ENCODE measurements at places on chromosomes 3 and 15.

DNA sequence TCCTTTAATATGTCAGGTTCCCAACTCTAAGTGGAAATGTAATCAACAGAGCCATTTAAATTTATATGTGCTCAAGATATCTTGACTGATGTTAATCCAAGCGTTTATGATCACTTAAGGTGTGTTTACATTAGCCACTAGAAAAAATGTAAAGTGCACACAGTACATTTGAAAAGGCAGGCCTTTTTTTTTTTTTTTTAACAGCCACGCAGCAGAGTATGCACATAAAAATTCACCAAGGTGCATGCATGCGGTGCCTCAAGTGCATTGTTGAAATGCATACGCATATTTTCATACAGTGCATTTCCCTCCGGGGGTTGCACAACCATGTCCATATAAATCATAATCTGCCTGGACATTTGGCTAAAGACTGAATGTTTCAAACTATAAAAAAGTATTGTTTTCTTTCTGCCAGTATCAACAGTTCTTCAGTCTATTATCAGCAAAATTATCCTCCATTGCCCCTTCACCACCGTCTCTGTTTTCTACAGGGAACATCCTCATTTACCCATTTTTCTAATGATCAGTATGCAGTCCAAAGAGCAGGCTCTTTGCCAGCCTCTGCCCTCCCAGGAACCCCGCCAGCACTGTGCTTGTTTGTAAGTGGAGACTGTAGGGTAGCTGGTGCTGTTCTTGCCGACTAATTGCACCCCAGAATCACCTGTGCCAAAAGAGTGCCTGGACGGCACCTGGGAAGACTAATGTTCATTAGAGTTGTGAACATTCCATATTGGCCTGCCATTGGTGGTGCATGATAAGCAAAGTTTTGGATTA lies 611.2 kb upstream of the CFAP20DC start:
- DNase-seq, result no peak

- DNase-seq, result no peak
Measured at GRCh38 chr3:143775459-143775858, 72.8 kb downstream of the SLC9A9 start.

- no peak for DNase-seq
Measured at GRCh38 chr3:85170646-85171045, 211.9 kb downstream of the CADM2 start.

DNA sequence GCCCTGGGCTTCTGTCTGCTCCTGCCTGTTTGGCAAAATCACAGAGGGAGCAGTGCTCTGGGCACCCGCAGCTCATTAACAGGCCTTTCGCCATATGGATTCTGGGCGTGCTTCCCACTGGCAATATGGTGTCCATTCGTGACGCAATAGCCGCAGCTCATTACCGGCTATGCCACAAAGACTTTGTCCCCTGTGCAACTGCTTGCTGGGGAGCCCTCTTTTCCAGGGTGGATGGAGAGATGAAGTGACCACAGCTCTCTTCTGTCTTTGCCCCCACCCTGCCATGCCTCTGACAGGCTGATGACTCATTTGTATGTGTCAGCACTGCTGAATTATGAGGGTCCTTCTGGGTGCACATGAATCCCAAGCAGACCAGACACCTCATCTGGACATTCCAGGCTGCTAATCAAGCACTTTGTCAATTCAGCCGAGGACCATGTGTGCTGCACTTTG lies 214.3 kb upstream of the FEZF2 start:
- DNase-seq, result no peak

DNA sequence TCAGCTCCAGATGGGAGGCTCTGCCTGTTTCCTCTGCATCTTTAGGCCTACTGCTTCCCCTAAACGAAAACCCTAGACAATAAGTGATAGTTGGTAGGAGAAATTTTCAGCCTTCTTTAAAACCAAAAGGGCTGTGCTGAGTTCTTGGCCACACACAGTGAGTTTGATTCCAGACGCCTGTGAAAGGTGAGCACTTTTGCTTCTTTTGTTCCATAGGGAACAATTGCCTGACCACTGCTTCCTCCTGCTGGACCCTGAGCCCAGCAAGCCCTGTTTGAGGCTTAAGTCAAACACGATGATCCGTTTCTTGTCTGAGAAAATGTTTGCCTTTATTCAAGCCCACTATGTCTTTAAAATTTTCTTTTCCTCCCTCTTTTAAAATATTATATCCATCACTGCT lies 493.9 kb downstream of the ZIC1 start:
- DNase-seq, result no peak

GRCh38 chr15:48415036-48415886 lies 84.0 kb downstream of the DUT start:
- DNase-seq, result no peak

DNA sequence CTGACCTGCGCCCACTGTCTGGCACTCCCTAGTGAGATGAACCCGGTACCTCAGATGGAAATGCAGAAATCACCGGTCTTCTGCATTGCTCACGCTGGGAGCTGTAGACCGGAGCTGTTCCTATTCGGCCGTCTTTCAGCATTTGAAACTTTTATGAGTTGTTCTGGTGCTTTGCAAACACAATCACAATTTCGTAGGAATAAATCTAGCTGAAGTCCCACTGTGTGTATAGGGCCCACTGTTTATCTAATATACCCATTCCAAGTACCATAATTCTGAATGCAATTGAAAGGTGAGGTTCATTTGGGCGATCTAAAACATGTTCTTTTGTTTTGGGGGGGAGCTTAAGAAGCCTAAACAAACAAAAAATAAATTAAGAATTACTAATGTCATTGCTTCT lies 572.1 kb downstream of the FGF12 start:
- DNase-seq, result no peak

DNA sequence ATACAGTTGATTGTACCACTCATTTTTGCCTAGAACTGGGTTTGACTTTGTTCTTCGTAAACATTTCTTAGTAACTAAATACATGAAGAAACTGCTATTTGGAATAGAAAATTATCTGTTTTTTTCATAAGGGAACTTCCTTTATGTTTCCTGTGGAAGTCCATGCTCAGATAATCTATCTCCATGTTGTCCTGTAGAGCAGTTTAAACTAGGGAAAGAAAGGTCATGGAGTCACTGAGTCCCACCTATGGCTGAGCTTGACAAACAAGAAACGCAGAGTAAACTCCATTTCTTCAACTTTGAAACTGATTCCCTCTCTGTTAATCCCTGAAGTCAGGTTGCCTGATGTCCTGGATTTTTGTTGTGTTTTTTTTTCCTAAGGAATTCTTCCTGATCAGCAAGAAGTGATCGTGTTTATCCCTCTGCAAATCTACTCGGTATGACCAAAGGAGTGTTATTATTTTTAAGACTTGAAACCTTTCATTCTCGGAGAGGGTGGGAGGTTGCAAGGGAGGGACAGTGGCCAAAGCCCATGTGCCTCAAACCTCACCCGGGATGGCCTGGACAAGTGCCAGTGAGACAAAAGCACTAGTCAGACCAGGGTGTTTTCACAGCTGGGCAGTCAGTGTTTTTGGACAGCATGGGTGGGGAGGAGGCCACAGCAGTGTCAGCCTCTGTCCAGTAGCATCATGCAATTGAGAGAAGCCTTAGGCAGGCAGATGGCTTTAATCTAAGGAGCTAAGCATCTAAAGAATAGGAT lies 129.8 kb upstream of the PHLDB2 start:
- no peak for DNase-seq

DNA sequence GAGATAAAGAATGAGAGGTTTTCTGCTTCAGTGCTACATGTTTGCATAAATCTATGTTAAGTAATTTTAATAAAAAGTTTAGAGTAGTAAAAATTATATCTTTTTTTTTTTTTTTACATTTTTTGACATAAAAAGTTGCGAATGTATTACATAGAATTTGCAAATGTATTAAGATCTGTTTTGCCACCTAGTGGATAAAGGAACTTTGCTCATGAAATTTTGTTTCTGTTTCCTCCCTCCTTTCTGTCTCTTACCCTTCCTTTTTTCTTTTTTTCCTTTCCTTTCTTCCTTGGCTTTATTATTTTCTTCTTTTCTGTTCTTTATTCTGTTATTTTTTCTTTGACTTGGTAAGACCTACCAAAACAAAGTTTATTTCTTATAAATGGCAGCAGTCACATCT lies 58.5 kb upstream of the UTS2B start:
- DNase-seq, result no peak

DNA sequence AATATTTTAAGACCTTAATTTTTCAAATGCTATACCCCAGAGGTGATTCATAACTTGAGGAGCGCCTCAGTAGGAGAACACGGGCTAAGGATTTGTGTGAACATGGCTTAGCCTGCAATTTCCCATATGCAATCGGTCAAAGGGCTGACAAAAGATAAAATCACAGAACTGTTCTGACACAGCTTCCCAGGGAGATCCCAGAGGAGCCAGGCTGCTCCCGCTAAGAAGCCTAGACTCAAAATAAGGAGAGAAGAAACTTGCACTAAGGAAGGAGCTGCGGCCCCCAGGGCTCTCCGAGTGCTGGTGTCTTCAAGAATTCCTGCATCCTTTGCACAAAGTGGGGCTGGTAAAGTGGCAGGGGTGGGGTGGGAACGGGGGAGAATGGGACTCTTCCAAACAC lies 106.3 kb upstream of the DLG1 start:
- DNase-seq, result no peak

- no peak for DNase-seq
Measured at GRCh38 chr3:155297100-155297499, 3.6 kb upstream of the STRIT1 start.

- DNase-seq, result no peak
Measured at GRCh38 chr3:59820352-59820934, 770.6 kb upstream of the CFAP20DC start.

DNA sequence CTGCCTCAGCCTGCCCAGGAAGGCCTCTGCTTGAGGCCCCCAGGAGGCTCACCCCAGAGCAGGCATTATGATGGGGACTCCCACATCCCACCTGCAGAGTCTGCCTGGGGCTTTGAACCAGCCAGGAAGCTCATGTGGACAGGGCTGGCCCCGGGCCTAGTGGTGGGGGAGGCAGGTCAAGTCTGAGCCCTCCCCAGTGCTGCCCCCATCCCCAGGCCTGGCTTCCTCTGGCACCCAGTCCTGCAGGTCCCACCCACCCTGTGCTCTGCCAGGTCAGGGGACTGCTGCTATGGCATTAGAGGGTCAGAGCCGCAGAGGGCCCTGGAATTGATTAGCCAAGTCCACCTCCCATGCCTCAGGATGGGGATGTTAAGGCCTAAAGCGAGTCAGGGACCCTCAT lies 17.6 kb upstream of the VPS33B start:
- DNase-seq, result no peak

- no peak for DNase-seq
Measured at GRCh38 chr3:24440760-24441464, 53.7 kb downstream of the THRB start.

- no peak for DNase-seq
Measured at GRCh38 chr3:51799879-51800749, 21.1 kb upstream of the IQCF6 start.

DNA sequence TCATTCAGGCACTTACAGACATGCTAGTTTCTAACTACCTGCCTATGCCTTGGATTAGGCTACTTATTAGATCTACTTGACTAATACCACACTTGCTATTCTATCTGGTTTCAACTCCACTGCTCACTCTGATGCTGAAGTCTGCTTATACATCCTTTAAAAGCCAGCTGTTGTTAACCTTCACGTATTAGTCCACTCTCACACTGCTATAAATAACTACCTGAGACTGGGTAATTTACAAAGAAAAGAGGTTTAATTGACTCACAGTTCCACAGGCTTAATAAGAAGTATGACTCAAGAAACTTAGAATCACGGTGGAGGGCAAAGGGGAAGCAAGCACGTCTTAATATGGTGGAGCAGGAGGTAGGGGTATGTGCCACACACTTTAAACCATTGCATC lies 47.7 kb upstream of the ANKRD28 start:
- DNase-seq, result no peak

DNA sequence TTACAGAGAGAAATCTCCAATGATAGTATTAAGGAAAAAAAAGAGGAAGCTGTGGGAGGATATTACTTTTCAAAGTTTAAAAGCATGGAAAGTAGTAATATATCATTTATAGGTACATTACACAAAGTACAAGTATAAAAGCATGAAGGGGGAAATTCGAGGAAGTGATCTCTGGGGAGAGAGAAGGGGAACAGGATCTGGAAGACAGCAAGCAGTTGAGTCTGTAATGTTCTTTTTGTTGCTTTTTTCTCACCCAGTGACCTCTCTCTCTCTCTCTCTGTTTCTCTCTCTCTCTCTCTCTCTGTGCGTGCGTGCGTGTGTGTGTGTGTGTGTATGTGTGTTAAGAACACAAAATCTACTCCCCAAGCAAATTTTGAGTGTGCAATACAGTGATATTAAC lies 10.2 kb downstream of the C3orf20 start:
- no peak for DNase-seq

GRCh38 chr3:4633078-4634004 lies 140.2 kb downstream of the ITPR1 start:
- no peak for DNase-seq

GRCh38 chr3:166759736-166760513 lies 620.2 kb downstream of the ZBBX start:
- DNase-seq, result no peak

DNA sequence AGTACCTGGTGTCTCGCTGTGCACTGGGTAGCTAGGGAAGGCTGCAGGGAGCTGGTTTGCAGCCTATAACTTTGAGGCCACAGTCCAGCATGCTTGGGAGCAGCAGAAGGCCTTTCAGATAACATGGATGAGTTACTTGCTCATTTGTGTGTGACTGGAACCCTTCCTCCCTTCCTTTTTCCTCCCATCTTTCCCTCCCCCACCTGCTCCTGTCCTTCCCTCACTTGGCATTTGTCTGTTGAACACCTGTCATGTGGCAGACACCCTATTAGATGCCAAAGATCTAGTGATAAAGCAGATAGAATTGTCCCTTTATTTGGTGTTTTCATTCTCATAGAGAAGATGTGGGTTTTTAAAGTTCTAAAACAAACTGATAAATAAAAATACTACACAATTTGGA lies 71.6 kb downstream of the LRTM1 start:
- no peak for DNase-seq

GRCh38 chr3:46110701-46111493 lies 83.6 kb upstream of the XCR1 start:
- DNase-seq, result no peak

All from activated CD4-positive, alpha-beta T cell treated with anti-CD3 and anti-CD28 coated beads, Interleukin-2, amount 50 U/mL, for 4 hours (primary cell).